ENCODE measurements at places on chromosomes 7 and 10. TPM values are rescaled to one million over a fixed set of nuclear protein-coding genes. Genes with fewer than 3 reads are reported as not detected.

- DNase-seq = no peak
These were observed 374.8 kb upstream of the AKR1E2 start for GRCh38 chr10:4450981-4451908.

- DNase-seq = no peak
These were observed 11.7 kb downstream of the UCN3 start for GRCh38 chr10:5376450-5376849.

DNA sequence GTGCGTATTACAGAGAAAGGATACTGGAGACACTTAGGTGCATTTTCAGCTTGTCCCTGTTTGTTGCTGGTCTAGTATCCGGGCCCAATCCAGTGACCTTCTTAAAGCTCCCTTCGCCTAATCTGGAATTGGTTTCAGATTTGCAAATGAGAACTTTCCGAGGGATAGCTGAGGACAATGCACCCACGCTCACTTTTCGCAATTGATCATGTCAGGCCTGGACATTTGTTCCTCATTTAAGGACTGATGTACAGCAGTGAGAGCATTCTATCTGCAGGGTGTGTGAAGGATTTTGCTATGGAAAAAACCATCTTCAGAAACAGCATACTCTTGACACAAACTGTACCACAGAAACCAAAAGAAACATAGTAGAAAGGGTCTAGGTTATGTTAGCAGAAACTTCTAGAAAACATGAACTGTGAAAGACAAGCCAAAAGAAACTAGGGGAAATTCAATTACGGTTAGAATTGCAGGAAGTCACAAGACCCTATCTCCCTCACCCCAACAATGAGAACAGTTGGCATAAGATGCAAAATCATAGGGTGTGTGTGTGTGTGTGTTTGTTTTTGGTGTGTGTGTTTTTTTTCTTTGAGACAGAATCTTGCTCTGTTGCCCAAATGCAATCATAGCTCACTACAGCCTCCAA is 331.1 kb downstream of the CALN1 start:
- no peak for DNase-seq

Gene LIPK
- not detected for polyA plus RNA-seq

Gene FAM241B
- 19.2 TPM for polyA plus RNA-seq
